ENCODE measurements at places on chromosomes 2 and 18. TPM values are rescaled to one million over a fixed set of nuclear protein-coding genes. Genes with fewer than 3 reads are reported as not detected.

The CYP1B1 gene
- total RNA-seq: 28.7 TPM

The SUPT7L gene
- 34.5 TPM for total RNA-seq

The ITSN2 gene
- total RNA-seq: 67.0 TPM

The TTR gene
- not detected for total RNA-seq

The SPAG16 gene
- 10.0 TPM for total RNA-seq

The TTL gene
- total RNA-seq: 42.3 TPM

The RAB17 gene
- not detected for total RNA-seq

All from T-helper 2 cell treated with Interferon-gamma antibody and Interleukin-4, amounts not matched to agents 100 ng/mL and 5 ng/mL, for 36 hours (primary cell).